AG04449 (cell line): ENCODE measurements at places on chromosomes 1 and 21.

DNA sequence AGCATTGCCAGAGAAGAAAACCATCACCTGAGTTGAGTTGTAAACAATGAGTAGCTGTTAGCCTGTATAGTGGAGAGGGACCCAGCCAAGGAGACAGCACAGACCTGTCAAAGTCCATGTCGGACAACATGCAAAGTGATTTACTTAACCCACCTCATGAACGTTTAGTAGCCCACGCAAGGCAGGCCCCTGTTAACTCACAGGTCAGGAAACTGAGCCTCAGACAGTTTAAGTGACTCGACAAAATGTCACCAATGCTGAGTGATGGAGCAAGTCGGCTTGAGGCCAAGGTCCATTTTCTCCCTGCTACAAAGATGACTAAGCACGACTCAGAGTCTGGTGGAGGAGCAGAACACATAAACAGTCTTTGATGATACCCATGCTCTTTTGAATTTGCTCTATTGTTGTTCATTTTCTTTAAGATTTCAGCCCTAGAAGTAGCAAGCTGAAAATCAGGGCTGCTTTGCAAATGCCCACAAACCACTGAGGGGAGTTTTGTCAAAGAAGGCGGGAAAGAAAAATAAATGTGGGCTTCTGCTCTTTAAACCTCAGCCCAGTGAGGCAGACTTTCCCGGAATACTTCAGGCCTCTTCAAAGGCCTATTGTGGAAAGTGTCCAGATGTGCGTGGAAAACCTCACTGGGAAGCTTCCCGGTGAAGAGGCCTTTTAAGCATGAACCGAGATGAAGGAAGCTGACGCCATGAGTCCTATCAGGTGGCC lies 83.8 kb upstream of the HOOK1 start:
- DNase-seq, result peak; percentile 82

GRCh38 chr1:196115646-196116045 lies 492.6 kb downstream of the KCNT2 start:
- DNase-seq, result peak; percentile 17

DNA sequence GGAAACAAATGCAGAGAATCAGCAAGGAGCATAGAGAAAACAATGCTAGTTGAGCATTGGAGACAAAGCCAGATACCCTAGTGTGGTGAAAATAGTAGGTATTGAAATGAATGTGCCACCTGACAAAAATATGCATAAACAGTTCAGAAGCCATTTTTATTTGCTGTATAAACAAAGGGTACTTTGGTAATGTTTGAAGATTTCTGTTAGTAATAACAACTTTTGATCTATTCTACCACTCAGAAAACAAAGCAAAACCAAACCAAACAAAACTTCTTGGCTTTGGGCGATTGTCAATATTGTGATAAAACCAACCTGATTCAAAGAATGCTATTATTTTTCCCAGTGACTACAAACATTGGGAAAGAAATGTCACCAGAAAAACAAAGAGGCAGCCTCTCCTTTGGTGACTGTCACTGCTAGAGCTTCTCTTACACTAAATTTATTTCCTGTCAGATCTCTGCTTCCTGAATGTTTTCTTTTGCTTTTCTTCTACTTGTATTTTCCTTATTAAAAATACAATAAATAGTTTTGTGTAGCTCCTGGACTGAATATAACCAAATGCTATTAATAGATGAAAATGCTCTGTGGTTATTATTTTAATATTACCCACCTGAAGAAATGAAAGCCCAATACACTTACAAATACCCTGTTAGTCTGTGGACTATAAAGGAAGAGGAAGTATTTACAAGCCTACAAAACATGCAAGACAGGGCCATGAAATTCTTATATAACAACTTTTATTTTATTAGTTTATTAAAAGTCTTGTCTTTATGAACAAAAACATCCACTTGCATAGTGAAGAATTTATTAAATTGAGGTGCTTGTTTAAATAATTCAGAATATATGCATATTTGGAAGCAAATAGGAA lies 5.7 kb downstream of the ATP6V1G3 start:
- no peak for DNase-seq

- no peak for DNase-seq
Measured at GRCh38 chr1:98690576-98690975, 29.1 kb downstream of the SNX7 start.

DNA sequence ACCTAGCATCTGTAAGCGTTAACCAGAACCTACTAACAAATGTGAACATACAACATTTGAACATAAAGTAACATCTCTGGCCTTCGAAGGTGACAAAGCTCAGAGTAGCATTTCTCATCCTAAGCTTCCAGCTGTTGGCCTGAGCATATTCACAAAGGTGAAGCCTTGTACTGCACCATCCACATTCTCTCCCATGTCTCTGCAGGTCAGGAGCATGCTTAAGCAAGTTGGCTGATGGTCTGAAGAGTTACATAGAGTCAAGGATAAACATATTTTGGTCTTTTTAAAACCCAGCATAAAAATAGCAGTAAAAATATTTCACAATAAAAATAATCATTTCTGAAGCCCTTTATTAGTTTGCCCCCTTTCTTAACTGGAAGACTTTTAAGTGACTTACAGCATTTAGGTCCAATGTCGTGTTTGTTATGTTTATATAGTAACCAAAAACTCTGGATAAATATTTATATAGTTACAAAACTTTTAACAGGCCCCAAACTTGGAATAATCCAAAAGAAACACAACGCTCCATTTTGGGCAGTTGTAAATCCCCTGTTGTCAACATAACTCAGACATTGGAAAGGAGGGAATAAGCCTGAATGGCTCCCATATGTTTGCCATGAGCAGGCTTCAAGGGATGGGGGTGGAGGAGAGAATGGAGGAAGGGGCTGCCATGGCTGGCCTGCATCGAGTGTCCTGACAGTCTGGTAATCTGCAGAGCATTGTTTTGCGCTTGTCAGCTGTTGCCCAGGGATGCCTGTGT lies 42.8 kb upstream of the ENAH start:
- DNase-seq, result no peak

- DNase-seq, result no peak
Measured at GRCh38 chr1:28340221-28340974, 11.6 kb downstream of the MED18 start.

DNA sequence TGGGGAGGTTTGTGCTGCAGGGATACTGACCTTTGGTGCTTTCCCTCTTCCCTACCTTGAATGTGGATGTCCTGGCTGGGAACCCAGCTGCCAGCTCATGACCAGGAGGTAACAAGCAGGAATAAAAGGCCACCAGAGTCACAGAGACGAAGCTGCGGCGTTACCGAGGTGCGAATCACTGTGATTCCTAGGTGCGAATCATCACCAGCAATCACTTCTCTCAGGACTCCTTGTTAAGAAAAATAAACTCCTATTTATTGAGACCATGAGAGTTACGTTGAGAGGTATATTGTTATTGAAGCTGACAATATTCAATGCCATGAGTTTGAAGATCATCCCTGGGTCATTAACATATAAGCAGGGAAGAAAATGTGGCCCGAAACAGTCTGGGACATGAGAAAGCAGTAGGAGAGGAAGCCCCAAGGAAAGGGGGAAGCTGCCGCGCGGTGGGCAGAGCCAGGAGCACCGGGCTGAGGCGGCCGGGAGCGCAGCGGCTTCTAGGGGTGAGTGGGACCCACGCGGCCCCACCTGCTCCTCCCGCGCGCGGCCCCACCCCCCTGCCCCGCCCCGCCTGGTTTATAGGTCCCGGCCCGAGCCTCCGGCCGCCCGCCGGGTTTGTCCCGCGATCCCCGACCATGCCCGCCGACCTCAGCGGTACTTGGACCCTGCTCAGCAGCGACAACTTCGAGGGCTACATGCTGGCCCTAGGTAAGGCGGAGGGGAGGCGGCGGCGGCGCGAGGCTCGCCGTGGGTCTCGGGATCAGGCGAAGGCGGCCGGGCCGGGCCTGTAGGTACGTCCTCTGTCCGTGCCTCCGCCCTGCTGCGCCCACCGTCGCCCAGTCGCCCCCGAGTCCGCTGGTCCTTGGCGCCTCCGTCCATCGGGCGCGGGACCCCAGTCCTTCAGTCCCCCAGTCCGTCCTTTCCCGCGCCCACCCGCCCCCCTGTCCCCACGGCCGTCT lies at the start of gene RBP7:
TSS of gene RBP7 (plus strand) at position 605 of the 959 bp plus-strand sequence. CDS start at position 636, 31 bp downstream.
- DNase-seq, result no peak

GRCh38 chr1:29467989-29468900 lies 231.9 kb downstream of the PTPRU start:
- DNase-seq, result no peak

DNA sequence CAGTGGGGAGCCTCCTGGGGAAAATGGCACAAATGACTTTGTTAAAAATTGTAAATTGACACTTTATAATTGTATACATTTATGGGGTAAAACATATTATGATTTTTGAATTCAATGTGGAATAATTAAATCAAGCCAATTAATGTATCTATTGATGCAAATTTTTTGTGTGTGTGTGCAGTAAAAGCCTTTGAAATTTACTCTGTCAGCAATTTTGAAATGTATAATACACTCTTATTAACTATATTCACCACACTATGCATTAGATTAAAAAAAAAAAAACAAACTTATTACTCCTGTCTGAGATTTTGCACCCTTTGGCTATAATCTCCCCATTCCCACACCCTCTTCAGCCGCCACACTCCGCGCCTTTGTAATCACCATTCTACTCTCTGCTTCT lies 119.2 kb downstream of the S1PR1 start:
- no peak for DNase-seq

- DNase-seq, result no peak
Measured at GRCh38 chr21:42190486-42190863, 28.5 kb upstream of the ABCG1 start.
